ENCODE measurements at places on chromosomes 7 and 10.

DNA sequence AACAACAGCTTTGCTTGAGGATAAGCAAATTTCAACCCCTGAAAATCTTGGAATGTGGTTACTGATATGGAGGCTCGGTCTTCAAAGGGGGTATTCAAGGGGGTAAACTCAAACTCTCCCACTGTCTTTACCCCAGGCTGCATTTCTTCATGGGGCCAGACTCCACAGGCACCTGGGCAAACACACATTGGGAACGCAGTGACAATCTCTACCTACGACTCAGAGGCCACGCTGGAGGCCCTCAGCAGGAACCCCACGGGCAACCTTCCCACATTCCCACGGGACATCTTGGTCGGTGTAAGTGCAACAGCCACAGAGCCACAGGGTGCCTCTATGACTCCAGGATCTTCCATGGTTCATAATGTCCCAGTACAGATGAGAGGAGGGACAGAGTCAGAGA, 2.2 kb upstream of the INSIG1 start:
- DNase-seq = no peak

DNA sequence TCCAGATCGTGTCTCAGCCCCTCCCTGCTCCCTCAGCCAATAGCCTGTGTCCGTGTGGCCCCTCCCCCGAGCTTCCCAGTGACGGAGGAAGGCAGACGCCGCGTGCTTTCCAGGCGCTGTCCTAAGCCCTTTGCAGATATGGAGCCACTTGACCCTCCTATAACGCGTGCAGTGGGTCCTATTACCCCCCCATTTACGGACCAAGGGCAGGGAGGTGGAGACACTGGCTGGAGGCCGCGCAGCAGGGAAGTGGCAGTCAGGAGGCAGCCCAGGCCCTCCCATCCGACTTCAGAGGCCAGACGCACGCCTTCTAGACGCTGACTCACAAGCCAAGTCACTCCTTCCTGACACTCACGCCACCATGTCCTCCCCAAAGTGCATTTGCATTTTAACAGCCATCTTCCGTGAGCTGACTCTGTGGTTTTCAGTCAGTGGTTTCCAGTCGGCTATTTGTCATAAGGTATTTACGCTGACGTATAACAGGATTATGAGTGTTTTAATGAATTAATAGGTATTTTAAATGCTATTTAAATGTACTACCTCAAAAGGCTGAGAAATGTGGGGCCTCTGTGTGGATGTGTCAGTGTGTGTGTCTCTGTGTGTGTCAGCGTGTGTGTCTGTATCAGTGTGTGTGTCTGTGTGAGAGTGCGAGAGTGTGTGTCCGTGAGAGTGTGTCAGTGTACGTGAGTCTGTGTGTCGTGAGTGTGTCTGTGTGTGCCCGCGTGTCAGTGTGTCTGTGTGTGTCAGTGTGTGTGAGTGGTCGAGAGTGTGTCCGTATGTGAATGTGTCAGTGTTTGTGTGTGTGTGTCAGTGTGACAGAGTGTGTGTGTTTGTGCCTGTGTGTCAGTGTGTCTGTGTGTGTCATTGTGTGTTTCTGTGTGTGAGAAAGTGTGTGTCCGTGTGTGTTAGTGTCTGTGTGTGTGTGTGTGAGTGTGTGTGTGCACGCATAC, 92.0 kb upstream of the INSIG1 start:
- peak; percentile 91 for DNase-seq

DNA sequence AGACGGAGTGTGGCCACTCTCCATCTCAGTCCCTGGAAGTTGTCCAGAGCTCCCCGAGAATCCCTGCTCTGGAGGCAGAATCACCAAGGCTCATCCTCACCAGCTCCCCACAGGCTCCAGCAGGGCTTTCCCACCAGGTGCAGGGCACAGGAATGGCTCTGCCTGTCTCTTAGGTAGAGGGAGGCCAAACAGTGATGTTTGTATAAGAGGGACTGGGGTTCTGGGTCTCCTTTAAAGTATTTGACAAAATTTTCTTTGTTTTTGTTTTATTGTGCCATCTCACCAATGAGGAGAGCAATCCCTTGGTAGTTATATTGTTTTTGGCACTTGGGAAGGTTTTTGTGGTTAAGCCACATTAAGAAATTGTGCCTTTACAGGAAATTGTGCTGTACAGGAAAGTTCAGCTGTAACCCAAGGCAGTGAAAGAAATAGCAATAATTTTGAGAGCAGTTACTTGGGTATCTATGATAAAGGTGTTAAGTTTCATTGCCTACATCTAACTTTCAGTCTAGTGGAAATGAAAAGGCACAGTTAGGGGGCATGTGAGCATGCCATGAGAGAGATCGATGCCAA, 219.3 kb upstream of the PRSS58 start:
- DNase-seq = no peak

DNA sequence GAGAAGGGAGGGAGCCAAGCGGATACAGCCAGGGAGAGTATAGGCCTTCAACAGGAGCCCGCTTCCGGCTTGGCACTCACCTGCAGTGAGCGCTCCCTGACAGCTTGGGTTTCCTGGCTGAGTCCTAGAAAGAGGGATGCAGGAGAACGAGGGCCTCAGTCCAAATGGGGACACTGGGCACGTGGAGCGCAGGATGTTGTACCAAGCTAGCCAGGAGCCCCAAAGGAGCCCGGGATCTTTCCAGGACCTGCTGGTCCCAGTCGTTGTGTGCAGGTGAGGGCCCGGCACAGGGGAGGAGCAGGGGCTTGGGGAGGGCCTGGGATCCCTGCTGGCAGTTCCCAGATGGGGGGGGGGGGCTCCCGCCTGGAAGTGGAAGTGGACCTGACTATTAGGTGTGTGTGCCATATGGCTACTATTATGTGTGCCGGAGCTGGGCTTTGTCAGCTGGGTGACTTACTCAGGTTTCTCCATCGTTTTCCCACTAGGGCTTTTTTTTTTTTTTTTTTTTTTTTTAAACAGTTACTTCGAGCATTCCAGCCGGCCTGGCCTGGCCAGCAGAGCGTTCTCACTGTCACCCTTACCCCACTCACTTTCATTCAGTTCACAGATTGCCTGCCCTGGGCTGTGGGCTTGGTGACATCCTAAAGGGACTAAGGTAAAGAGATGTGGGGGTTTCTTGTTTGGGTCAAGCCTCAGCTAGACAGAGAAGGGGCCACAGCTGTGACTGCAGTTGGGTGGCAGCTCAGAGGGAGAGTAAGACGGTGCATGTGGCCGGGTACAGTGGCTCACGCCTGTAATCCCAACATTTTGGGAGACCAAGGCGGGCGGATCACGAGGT, 3.8 kb downstream of the AGAP3 start:
- no peak for DNase-seq

- no peak for DNase-seq
These were observed 7.1 kb downstream of the NUDT1 start for GRCh38 chr7:2248984-2249694.

DNA sequence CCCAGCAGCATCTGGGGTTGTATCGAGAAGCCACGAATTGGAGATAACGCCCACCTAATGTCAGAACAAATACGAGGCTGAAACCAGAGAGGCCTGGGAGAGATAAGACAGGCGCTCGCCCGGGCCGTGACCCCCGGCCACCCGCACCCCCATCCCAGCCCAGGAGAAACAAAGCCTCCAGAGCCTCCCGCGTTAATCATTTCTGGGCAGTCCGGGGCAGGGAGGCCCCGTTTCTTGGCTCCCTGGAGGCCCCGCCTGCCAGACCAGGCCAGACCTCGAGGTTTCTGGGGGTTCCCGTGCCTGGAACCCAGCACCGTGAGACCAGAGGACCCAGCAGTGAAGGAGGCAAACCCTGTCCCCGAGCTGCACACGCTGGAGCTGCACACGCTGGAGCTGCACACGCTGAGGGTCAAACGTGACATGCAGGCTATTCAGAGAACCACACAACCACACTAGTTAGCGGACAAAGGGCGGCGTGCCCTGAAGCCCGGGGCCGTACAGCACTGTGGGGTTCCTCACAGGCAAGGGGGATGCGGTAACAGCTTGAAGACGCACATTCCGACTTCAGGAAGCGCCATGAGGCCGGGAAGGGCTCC, 53.4 kb downstream of the FOXL3 start:
- no peak for DNase-seq

GRCh38 chr7:128841921-128842673, 11.9 kb downstream of the FLNC start:
- DNase-seq = no peak

- no peak for DNase-seq
These were observed 1.6 kb upstream of the HILPDA start for GRCh38 chr7:128453836-128454804.

- no peak for DNase-seq
These were observed 92.0 kb upstream of the CALN1 start for GRCh38 chr7:72504061-72504706.

DNA sequence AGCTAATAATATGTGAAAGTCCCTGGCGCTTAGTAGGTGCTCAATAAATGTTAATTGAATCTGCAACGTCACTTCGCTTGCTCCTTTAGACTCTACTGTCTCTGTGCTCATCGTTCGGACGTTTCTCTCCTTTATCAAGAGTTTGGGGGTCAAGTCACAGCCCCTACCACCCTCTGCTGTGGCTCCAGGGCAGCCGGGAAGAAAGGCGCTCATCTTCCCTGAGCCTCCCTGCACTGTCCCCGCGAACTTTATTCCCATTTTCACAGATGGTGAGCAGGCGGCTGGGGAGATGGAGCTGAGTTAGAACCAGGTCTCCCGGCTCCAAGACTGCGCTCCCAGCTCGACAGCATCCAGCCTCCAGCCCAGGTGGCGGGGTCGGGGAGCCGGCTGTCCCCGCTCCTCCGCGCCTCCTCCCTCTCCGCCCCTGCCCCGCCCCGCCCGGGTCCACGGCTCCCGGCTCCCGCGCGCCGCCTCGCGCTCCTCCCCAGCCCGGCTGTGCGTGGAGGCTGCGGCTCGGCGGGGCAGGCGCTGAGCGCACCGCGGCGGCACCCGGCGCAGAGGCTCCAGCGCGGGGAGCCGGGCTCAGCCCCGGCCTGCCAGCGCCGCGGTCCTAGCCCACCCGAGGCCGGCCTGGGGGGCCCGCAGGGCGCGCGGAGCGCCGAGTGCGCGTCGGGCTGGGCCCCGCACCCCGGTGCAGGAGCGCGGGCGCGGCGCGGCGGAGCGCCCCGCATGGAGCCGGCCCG, at the start of gene CLEC2L:
Gene CLEC2L, plus strand, starts transcription at position 487 of the 743 bp plus-strand sequence. Its CDS starts 243 bp downstream, at position 730.
- DNase-seq = no peak

- DNase-seq = no peak
These were observed 287.8 kb upstream of the SHH start for GRCh38 chr7:156100086-156100485.

DNA sequence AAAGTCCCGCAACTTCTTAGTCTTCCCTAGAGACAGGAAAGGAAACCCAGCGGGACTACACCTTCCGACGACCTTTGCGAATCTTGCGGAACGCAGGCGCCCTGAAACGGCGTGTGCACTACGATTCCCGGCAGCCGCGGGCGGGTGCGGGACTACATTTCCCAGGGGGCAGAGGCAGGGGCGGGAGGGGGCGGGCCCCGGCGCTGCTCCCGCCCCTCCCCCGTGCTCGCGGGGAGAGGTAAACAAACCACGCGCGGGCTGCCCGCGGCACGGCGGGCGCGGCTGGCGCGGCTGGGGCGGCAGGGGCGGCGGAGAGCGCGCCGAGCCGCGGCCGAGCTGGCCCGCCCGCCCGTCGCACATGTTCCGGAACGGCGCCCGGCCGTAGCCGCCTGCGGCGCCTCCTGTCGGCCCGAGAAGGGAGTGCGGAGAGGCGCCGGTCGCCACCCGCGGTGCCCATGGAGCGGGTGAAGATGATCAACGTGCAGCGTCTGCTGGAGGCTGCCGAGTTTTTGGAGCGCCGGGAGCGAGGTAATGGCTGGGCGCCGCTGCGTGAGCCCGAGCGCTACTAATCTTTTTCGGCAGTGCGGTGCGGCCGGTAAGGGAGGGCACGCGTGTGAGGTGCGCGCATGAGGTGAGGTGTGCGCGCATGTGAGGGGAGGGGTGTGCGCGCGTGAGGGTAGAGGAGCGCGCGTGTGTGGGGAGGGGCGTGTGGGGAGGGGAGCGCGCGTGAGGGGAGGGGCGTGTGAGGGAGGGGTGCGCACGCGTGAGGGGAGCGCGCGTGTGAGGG, 18.5 kb downstream of the MXI1 start:
- peak; percentile 69 for DNase-seq

DNA sequence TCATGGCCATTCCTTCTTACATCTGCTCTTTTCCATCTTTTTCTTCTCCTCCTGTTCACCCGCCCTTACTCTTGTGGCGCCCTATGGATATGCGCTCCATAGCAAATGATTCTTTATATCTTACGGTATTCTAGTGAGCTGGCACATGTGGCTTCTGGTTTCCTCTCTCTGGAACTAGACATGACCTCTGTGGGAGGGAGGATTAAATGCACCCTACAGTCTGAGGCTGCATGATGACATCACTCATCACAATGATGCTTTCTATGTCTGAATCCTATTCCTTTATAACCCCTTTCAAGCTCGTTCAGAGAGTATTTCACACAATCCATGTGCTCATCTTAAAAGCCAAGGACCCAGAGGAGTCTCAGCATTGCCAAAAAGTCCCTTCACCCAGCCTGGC, 153.3 kb downstream of the EGFR start:
- no peak for DNase-seq

DNA sequence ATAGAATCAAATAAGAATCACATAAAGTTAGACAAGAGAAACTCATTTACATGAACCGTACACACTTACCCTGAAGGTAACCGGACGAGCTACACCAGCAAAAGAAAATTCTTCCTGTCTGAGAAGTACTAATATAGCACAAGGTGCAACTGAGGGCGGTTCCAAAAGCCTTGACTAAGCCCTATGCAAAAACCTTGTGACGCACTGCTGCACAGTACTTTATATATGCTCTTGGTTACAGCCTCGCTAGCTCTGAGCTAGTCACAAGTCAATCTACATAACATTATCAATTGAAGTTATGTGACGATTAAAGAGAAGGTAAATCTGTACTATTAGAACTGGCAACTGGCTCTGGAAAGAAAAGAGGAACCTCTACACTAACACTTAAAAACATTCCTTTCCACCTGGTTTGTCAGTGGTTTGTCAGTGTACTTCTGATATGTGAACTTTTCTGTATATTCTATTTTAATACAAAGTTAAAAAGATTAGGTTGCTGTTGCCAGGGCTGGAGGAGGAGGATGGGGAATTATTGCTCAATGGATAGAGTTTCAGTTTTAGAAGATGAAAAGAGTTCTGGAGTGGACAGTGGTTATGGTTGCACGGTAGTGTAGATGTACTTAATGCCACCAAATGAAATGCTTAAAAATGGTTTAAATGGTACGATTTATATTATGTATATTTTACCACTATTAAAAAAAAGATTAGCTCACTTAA, 21.6 kb downstream of the NT5C3A start:
- DNase-seq = no peak

GRCh38 chr7:117950601-117951260, 77.5 kb upstream of the CTTNBP2 start:
- no peak for DNase-seq

GRCh38 chr7:17674166-17674942, 265.9 kb downstream of the SNX13 start:
- DNase-seq = no peak

- peak; percentile 96 for DNase-seq
These were observed 32.1 kb upstream of the NMT2 start for GRCh38 chr10:15200626-15201025.

- no peak for DNase-seq
These were observed 183.0 kb upstream of the ANK3 start for GRCh38 chr10:60572511-60573194.

- DNase-seq = no peak
These were observed 14.3 kb downstream of the ADAM12 start for GRCh38 chr10:126373972-126374371.

All from glomerular endothelial cell (primary cell).